ENCODE measurements at places on chromosomes 7 and 10.

DNA sequence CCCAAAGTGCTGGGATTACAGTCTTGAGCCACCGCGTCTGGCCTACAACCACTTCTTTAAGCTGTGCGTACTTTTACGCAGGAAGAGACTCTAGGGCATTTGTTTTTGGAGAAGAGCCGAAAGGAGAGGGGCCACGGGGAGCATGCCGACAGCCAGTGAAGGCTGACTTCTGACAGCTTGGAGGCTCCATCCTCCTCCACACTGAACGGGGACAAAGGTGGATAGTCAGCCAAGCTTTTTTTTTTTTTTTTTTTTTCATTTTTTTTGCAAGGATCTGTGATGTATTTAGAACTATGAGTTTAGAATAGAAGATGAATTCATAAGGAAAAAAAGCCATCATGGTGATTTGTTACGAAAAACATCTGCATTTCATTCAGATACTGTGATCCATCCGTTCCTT lies 221.7 kb downstream of the ARHGAP21 start:
- no peak for DNase-seq

DNA sequence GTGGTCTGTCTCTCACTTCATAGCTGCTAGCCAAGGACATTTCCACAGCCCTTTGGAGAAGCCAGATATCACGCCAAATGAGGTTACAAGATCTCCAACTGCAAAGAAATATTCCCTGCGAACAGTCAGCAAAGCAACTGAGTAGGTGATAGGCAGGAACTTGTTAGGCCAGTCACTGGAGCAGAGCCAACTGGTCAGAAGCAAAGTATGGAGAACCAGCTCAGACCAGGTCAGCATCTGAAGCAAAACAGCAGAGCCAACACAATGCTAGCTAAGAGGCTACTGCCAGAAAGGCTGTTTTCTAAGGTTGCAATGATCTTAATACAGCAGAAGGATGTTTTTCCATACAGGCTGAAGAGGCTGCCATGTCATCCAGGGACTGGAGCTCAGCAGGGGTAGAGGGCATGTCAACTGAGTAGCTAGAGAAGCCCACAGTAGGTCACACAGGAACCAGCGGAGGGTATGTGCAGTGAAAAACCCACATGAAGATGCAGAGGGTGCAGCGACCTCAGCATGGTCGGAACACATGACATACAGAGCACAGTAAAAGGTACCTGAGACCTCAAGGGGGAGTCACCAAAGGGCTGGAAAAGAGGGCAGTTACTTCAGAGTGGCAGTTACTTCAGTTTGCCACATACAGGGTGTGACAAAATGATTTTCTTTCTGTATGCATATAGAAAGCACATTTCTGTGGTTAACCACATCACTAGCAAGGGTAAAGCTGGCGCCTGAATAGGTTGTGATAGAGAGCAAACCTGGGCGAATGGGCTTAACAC lies 8.9 kb downstream of the SEC31B start:
- peak; percentile 76 for DNase-seq

GRCh38 chr10:132132421-132132841 lies 54.3 kb upstream of the DPYSL4 start:
- DNase-seq: no peak

DNA sequence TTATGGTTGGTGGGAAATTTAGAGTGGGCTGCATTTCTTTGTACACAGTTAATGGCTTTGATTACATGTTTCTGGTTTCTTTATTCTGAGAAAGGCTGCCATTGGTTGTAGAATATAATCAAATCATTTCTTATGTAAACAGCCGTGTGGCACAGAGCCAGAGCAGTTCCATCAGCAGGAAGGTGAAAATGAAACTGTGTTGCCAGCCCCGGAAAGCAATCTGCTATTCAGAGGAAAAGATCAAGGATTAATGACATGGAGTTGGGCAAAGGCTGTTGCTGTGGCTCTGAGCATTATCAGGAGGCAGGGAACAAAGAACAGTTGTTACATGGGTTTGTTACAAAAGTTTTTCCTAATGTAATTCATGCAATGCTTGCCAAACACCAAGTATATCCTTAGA lies 74.2 kb upstream of the ZNF716 start:
- no peak for DNase-seq

DNA sequence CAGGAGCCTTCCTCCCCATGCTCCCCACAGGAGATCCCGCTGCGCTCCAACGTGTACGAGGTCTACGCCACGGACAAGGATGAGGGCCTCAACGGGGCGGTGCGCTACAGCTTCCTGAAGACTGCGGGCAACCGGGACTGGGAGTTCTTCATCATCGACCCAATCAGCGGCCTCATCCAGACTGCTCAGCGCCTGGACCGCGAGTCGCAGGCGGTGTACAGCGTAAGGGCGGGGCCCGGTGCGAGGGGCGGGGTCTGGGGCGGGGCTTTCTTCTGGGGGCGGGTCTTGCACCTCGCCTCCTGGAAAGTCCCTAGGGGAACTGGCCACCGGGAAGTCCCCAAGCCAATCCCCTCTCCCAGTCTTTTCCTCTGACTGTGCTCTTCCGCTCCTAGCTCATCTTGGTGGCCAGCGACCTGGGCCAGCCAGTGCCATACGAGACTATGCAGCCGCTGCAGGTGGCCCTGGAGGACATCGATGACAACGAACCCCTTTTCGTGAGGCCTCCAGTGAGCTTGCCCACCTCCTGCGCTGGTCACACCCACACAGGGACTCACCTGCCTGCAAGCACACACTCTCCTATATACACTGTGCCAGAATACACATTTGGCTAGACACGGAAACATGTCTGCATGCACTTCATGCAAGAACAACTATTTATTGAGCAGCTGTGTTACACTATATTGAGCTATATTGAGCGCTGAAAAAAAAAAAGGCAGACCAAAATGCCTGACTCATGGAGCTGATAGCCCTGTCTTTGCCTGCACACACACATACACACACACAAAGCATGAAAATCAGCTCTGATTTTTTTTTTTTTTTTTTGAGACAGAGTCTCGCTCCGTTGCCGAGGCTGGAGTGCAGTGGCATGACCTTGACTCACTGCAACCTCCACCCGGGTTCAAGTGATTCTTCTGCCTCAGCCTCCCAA lies 32.7 kb upstream of the VSIR start:
- no peak for DNase-seq

DNA sequence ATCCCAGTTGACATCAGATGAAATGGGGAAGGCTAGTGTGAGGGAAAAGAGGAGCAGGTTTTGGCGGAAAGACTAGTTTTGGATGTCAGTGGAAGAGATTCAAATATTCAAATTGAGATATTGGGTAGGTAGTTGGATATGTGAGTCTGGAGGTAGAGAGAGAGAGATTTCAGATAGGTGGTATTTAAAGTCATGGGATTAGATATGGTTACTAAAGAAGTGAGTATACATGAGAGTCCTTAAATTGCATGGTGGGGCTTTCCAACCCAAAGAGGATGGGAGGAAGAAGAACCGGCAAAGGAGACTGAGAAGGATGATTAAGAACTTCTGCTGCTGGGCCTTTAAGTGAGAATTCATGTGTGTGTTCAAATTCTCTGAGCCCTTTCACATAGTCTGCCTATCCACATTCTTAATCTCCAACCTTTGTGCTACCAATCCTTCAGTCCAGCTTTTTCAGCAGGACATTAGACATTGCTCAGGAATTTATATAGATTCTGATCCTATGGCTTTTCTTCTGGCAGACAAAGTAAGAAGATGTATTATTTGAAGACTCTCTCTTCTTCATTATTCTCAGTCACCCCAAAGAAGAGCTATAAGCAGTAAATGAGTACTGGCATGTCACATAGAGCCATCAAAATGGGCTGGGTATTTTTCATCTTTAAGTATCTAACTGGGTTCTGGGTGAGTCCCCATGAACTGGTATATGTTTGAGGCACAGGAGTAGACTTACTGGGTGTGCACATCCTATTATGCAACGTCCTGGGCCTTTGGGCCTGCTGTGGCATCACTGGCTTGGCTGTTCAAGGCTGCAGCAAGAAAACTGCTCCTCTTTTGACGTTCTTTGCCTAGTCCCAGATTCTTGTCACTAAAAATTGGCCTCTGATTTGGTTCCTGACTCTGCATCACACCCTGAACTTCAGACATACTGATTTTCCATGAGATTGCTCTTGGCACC lies 33.6 kb downstream of the ST7 start:
- no peak for DNase-seq

- no peak for DNase-seq
These were observed 107.3 kb downstream of the PROSER2 start for GRCh38 chr10:11930312-11930978.

DNA sequence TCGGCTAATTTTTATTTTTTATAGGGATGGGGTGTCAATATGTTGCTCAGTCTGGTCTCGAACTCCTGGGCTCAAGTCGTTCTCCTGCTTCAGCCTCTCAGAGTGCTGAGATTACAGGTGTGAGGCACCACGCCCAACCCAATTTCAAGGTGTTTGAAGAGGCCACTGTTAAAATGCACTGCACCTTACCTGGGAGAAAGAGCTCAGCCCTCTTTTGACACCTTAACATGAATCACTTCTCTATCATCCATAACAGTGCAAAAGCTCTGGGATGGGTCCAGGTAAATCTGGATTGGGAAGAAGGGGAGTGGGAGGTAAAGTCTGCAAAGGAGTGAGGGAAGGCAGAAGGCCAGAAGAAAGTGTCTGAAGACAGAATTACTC lies 557 bp upstream of the ZNF282 start:
- no peak for DNase-seq

DNA sequence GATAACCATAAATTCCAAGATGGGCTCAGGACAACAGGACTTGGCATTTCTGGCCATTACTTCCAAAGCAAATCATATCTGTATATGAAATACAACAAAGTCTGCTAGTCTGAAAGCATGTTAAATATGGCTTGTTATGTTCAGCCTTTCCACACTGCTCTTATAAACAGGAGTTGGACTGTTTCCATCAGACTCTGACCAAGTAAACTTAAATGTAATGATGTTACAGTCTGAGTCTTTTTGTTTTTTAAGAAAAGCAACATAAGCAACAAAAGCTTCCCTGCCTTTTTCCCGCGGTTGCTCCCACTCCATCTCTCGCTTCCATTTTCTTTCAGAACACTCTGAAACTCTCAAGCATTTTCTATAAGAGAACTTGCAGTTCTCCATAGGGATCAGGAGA lies 8.1 kb upstream of the CDCA7L start:
- no peak for DNase-seq

DNA sequence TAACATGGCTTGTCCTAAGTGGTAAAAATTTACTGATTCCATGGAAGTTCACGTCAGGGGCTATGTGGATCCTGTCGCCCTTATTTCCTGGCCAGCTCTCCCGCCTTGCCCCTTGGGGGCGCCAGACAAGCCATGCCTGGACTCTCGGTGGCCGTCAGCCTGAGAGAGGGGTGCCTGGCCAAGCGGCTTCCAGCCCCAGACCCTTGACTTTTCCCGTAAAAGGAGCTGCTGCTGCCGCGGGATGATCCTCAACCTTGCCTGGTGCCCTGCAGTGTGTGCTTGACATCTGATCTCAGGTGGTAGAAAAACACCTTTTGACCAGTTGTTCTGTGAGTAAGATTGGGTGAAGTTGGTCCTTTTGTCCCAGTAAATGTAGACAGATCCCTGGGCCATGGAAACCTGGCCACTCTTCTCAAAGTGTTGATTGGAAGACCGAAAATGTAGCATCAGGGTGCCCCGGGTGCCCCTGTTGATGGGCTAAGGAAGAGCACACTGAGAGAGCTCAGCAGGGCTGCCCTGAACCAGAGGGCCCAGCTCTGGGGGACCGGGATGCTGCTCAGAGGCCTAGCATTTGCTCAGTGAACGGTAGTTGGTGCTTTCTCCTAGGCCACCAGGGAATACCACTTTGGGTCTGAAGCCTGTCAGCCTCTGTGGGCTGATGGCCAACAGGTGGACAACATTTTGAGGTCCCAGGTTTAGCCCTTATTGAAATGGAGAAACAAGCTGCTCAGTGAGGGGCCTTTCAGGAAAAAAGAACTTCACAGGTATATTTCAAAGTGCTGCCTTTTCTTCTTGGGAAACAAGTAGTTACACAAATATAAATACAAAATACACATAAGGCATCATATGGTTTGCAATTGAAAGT lies 162.5 kb downstream of the LRMDA start:
- no peak for DNase-seq

DNA sequence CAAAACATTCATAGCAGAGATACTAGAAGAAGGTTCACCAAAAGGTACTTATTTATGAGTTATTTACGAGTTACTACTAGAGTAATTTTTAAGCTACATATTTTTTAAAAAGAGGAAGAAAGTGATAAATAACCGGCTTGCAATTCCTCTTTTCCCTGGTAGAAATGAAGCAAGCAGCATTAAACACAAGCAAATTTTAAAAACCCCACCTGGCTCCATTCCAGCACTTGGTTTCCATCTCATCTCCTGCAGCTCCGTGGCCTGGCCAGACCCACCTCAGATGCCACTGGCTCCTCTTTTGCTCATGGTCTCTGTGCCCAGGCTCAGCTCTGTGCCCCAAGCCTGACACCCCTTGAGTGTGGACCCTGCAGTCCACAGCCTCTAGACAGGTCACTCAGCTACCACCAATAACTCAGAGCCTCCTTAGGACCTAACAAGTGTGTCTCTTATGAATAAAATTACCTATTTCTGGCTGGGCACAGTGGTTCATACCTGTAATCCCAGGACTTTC lies 479.5 kb downstream of the TNS3 start:
- DNase-seq: no peak

- no peak for DNase-seq
These were observed 25.7 kb upstream of the EIF4H start for GRCh38 chr7:74148491-74148890.

DNA sequence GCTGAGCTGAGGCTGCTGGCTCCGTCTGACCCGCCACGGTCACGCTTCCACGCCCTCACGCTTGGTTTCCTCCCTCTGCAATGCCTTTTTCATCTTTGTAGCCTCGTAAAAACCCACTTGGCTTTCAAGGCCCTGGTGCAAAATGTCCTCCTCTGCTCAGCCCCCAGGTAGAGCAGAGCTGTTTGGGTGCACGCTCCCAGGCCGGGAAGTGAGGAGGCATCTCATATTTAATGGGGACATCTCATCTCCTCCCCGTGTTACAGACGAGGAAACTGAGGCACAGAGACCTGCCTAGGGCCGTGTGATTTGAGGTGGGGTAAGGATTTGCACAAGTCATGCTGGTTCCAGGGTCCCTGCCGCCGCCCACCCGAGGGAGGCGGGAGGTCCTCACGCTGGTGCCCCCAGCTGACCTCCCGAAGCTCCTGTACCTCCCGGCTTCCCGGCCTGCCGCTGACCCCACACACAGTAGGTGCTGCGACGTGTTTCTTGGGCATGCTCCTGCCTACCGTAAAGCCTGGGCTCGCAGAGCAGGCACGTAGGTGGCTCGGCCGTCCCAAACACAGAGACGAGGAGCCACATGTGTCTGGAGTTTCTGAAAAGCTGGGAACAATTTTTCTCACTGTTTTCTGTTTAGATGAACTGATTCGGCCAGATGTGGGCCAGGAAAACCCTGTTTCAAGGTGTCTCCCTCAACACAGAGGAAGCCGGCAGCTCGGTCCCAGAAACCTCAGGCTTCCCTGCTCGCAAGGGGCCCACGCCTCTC lies 11.5 kb downstream of the FOXL3 start:
- no peak for DNase-seq

- DNase-seq: no peak
These were observed 135.2 kb downstream of the CUX1 start for GRCh38 chr7:101952355-101953247.

Measured in stimulated activated naive CD8-positive, alpha-beta T cell treated with anti-CD3 and anti-CD28 coated beads, Interleukin-15, amount 100 ng/mL, for 72 hours (primary cell).